ENCODE measurements at places on chromosomes 12 and 14. TPM values are rescaled to one million over a fixed set of nuclear protein-coding genes. Genes with fewer than 3 reads are reported as not detected.
A peak's percentile ranks its signal among the peaks of the same experiment; 100 is the strongest.

Gene PDE3A
- total RNA-seq, result not detected

DNA sequence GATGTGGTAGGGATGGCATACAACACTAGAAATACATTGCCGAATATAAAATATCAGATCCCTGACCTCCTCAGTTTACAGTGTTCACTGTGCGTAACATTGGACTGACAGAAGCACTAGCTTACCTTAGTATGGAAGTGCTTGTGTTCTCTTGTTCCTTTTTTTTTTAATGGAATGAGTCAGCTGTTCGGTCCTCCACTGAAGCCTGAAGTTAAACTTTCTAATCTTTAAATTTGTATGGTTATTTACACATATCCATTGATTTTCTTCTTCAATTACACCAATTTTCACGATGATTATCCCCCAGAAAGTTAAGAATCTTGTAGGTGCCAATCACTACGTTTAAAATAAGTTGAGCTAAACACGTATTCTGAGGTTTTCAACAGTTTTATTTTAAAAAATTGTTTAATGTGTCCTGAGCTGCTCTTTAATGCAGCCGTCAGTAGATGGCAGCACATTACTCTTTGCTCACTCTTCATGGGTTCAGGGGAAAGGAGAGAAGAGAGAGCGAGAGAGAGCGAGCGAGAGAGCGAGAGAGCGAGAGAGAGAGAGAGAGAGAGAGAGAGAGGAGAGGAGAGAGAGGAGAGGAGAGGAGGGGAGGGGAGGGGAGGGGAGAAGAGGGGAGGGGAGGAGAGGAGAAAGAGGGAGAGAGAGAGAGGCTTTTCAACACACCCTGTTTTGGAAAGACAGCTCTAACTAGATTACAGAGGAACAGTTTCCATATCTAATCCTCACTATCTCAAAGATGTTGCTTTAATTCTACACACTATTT, 134.7 kb upstream of the SCAF11 start:
- H3K4me3 ChIP-seq, result no peak overlapping the region
- no peaks in the 10 kb centered on the region for H3K27me3 ChIP-seq
- peaks cover 4% of the 10 kb centered on the region for H3K4me1 ChIP-seq

GRCh38 chr14:55532645-55533344, 47.2 kb upstream of the KTN1 start:
- no peak overlapping the region for H3K27ac ChIP-seq
- H3K4me1 ChIP-seq, result no peaks in the 10 kb centered on the region
- DNase-seq, result no peak
- H3K27me3 ChIP-seq, result no peaks in the 10 kb centered on the region
- no peak overlapping the region for H3K4me3 ChIP-seq
- H3K36me3 ChIP-seq, result no peaks in the 10 kb centered on the region

Gene A2ML1
- not detected for total RNA-seq

Gene DTX3
- total RNA-seq, result 37.1 TPM

Gene AKAP5
- 0.20 TPM for total RNA-seq

DNA sequence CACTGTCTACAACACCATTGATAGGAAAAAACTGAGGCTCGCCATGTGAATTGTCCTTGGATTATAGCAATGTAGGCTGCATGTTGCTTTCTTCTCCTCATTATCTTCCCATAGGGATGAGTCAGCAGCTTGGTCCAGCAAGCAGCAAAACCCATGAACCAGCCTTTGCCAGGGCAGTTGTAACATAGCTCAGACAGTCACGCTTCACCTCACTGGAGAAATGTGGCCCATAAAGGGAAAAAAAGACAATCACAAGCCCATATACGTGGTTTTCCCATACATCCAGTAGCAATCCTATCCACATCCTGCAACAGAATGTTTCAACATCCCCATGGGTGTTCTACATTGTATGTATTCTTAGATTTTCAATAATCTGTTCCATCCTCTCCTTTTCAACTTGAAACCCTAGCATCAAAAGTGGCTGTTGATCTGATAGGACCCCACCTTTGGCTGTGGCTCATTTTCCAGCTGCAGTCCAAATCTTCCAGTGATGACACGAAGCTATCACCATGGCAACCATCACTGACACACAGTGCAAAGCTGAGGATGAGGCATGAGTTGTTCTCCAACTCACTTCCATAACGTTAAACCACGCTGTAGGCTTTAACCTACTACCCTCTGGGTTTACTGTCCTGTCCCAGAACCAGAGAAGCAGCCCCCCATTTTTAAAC, 34.0 kb downstream of the GRIN2B start:
- no peak overlapping the region for H3K4me3 ChIP-seq
- DNase-seq, result no peak
- no peaks in the 10 kb centered on the region for H3K27me3 ChIP-seq
- H3K27ac ChIP-seq, result no peak overlapping the region

DNA sequence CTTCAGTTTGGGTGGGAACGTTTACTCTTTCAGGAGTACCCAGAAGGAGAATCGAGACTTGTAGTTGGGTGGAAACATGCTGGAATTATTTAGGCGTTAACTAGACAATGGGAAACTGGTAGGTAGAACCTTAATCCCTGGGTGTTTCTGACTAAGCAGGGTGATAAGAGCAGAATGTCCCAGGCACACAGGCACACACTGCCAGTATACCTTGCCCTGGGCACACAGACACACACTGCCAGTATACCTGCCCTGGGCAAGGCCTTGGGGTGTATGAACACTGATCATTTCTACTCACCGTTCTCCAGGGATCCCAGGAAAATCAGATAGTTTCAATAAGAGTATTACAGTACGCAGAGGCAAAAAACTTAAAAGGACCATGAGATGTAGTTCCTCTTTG, 115.5 kb downstream of the SNAPC1 start:
- no peak overlapping the region for H3K27ac ChIP-seq
- H3K4me3 ChIP-seq, result no peak overlapping the region
- H3K27me3 ChIP-seq, result no peaks in the 10 kb centered on the region
- H3K36me3 ChIP-seq, result no peaks in the 10 kb centered on the region
- no peak for DNase-seq
- no peaks in the 10 kb centered on the region for H3K4me1 ChIP-seq

DNA sequence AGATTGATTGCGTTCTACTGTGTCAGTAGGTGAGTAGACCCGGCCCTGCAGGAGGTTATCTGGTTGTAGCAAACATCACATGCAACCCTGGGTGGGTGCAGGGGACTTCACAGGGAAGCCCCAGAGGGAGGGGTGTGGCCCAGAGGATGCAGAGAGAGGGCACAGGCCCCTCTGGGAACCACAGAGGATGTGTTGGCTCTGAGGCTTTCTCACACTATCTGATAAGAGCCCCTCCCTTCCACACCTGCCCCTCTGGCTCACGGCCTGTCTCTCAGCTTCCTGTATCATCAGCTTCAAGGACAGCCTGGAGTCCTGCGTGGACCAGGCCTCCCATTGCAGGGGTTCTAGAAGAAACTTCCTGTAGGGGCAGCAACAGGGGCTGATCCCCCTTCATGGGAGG, 101.9 kb downstream of the RIN3 start:
- peak; percentile 82 for DNase-seq
- peaks cover 45% of the 10 kb centered on the region for H3K4me1 ChIP-seq
- no peak overlapping the region for H3K4me3 ChIP-seq
- no peaks in the 10 kb centered on the region for H3K36me3 ChIP-seq
- H3K27me3 ChIP-seq, result no peaks in the 10 kb centered on the region

- H3K36me3 ChIP-seq, result no peaks in the 10 kb centered on the region
- no peak for DNase-seq
- H3K4me3 ChIP-seq, result no peak overlapping the region
- H3K4me1 ChIP-seq, result peaks cover 3% of the 10 kb centered on the region
- no peaks in the 10 kb centered on the region for H3K27me3 ChIP-seq
- H3K27ac ChIP-seq, result no peak overlapping the region
These were observed 278.5 kb upstream of the PLEKHG7 start for GRCh38 chr12:92424338-92424737.

GRCh38 chr14:37203423-37203822, 5.7 kb downstream of the MIPOL1 start:
- H3K36me3 ChIP-seq, result no peaks in the 10 kb centered on the region
- no peaks in the 10 kb centered on the region for H3K4me1 ChIP-seq
- no peak overlapping the region for H3K27ac ChIP-seq
- no peaks in the 10 kb centered on the region for H3K27me3 ChIP-seq

DNA sequence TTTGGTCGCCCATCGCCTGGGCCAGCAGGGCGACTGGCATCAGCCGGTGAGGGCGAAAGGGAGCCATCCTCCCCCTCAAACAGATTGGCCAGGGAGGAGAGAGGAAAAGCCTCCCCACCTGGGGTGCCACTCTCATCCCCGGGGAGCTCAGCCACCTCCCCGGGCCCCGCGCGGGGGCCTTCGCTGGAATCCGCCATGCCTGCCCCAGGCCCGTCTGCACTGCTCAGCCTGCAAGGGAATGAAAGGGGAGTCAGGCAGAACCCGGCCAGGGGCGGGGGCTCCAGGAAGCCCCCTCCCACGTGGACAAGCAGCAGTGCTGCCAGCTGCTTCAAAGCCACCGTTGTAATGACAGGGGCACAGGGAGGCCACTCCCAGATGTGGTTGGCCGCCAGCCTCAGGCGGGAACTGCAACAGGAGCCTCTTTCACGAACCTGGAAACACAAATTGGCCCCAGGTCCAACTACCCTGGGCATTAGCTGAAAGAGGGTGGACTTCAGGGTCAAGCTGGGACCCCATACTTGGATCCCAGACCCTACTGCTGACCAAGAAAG, 18.5 kb downstream of the TRPV4 start:
- no peak overlapping the region for H3K27ac ChIP-seq
- no peaks in the 10 kb centered on the region for H3K36me3 ChIP-seq
- H3K4me3 ChIP-seq, result no peak overlapping the region
- no peak for DNase-seq
- H3K4me1 ChIP-seq, result no peaks in the 10 kb centered on the region

DNA sequence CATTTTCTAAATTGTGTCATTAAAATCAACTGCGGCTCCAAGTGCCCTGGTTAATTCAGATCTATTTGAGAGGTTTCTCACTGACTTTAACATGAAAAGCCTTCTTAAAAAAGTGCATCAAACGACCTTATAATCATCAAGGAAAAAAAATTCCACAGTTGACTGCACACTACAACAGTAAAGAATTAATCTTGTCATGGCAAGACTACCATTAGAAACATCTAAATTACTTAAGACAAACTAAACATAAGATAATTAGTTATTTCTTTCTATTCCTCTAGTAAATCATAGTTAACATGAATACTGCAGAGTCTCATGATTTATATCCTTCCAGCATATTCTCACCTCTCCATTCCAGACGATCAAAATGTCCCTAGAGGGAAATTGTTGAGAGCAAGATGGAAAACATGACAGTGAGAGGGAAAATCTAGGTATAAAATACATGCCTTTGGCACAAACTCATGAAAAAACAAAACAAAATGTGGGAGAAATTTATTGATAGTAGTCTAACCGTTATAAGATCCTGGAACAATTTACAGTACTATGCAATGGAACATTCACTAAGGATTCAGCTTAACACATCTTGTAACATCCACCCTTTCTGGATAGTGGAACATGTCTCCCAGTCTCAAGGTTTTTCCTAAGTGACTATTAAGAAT, 112.5 kb downstream of the PRKD1 start:
- no peak overlapping the region for H3K27ac ChIP-seq
- no peak for DNase-seq
- no peak overlapping the region for H3K4me3 ChIP-seq
- no peaks in the 10 kb centered on the region for H3K4me1 ChIP-seq
- H3K36me3 ChIP-seq, result no peaks in the 10 kb centered on the region
- H3K27me3 ChIP-seq, result no peaks in the 10 kb centered on the region

Gene C3AR1
- 4.6 TPM for total RNA-seq

GRCh38 chr12:3041558-3042164, 35.5 kb upstream of the TSPAN9 start:
- no peaks in the 10 kb centered on the region for H3K36me3 ChIP-seq
- H3K4me3 ChIP-seq, result no peak overlapping the region
- no peaks in the 10 kb centered on the region for H3K27me3 ChIP-seq
- H3K27ac ChIP-seq, result no peak overlapping the region

- no peaks in the 10 kb centered on the region for H3K36me3 ChIP-seq
- DNase-seq, result no peak
- H3K4me3 ChIP-seq, result no peak overlapping the region
- H3K27me3 ChIP-seq, result no peaks in the 10 kb centered on the region
- H3K4me1 ChIP-seq, result no peaks in the 10 kb centered on the region
These were observed 33.2 kb downstream of the KCNMB4 start for GRCh38 chr12:70399311-70399710.

DNA sequence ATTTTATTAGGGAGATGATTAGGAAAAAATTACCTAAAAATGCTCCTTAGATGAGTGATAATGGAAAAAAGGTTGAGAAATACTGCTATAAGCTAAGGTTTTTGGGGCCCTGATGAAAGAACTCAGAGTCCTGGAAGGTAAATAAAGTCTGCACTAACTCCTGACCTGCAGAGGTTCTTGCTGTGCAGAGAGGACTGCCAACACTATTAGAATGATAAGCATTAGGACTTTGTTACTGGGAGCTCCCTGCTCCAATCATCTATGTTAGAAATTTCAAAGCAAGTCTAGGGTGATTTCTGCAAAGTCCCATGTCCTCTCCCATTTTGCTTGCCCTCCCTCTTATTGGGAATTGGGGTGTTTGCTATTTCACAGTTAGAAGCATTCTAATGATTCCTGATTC, 112.2 kb downstream of the SMOC1 start:
- H3K27me3 ChIP-seq, result no peaks in the 10 kb centered on the region
- H3K4me1 ChIP-seq, result no peaks in the 10 kb centered on the region
- no peak for DNase-seq
- H3K4me3 ChIP-seq, result no peak overlapping the region
- no peak overlapping the region for H3K27ac ChIP-seq

Gene SLC25A47
- not detected for total RNA-seq

DNA sequence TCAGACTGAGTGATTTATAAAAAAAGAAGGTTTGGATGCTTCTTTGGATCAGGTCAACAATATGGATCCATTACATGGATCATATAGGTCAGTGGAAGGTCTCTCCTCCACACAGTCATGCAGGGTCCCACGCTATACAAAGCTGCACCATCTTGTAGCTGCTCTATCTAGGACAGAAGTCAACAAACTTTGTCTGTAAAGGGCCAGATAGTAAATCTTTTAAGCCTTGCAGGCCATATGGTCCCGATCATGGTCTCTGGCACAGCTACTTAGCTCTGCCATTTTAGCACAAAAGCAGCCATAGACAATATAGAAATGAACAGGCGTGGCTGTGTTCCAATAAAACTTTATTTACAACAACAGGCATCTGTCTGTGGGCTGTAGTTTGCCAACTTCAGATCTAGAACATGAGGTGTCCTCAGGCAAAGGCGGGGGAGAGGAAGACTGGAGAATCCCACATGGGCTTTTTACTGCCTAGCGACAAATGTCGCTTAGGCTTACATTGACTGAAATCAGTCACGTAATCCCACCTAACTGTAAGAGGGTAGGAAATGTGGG, 36.7 kb downstream of the TMEM233 start:
- no peaks in the 10 kb centered on the region for H3K4me1 ChIP-seq
- no peaks in the 10 kb centered on the region for H3K36me3 ChIP-seq
- no peaks in the 10 kb centered on the region for H3K27me3 ChIP-seq
- no peak overlapping the region for H3K4me3 ChIP-seq

DNA sequence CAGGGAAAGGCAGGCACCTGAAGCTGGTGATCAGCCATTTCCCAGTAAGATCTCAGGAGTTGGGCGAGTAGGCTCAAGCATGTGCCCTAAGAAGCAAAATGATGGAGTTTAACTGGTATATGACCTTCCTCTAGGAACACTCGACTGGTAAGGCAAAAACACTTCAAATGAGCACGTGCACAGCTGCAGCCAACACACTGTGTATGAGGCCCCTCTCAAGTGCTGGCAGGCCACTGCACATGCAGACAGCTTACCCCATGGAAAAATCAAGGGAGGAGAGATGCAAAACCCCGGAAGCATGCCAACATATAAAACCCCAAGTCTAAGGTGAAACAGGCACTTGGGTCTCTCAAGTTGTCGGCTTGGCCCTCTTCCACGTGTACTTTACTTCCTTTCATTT, 39.2 kb downstream of the TTLL5 start:
- H3K4me3 ChIP-seq, result no peak overlapping the region
- no peak for DNase-seq
- H3K27ac ChIP-seq, result no peak overlapping the region
